ENCODE measurements at places on chromosomes 7 and 10. TPM values are rescaled to one million over a fixed set of nuclear protein-coding genes. Genes with fewer than 3 reads are reported as not detected.

The AGFG2 gene
- total RNA-seq = 43.0 TPM

The FKBP9 gene
- total RNA-seq = 0.33 TPM

- no peak for DNase-seq
These were observed 130.2 kb downstream of the GPR37 start for GRCh38 chr7:124635416-124635815.

GRCh38 chr10:109114579-109114978 is 808.7 kb downstream of the XPNPEP1 start:
- DNase-seq = no peak

The CYP2C8 gene
- total RNA-seq = not detected

The TMEM184A gene
- total RNA-seq = not detected

GRCh38 chr7:140122965-140123364 is 53.8 kb downstream of the KDM7A start:
- no peak for DNase-seq

DNA sequence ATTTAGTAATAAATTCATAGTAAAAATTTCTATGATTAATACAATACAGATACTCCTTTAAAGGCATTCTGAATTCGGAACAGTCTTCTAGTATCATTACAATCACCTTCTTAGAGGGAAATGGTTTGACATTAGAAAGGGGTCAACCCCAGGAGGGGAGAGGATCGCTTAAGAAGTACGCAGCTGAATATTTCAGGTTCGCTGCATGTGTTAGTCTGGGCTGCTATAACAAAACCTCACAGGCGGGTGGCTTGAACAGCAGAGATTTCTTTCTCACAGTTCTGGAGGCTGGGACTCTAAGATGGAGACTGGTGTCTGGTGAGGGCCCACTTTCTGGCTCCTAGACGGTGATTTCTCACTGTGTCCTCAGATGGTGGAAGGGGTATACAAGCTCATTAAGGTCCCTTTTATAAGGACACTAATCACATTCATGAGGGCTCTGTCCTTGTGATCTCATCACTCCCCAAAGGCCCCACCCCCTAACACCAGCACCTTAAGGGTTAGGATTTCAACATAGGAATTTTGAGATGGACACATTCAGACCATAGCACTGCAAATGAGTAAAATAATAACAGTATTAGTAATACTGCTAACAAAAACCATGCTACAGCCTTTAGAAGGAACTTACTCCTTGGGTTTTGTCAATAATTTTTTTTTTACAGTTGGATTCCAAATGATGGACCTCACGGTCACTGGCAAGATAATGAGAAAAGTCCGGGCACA is 34.0 kb downstream of the GNA12 start:
- DNase-seq = no peak

GRCh38 chr10:97497572-97498075 is 598 bp downstream of the MMS19 start:
- peak; percentile 83 for DNase-seq

GRCh38 chr10:94427166-94427565 is 24.8 kb downstream of the TBC1D12 start:
- DNase-seq = no peak

The ARMC3 gene
- total RNA-seq = not detected

GRCh38 chr10:52637592-52637991 is 135.0 kb downstream of the MBL2 start:
- DNase-seq = no peak

The CFAP69 gene
- total RNA-seq = not detected

The RBM20 gene
- not detected for total RNA-seq

The CARD11 gene
- total RNA-seq = 167 TPM

- no peak for DNase-seq
These were observed 32.5 kb upstream of the TNS3 start for GRCh38 chr7:47614450-47614849.

- no peak for DNase-seq
These were observed 97.0 kb upstream of the PDE1C start for GRCh38 chr7:32167256-32167655.

The GATAD1 gene
- total RNA-seq = 13.8 TPM

- DNase-seq = no peak
These were observed 257.8 kb downstream of the SNX10 start for GRCh38 chr7:26549281-26549944.

The NRAP gene
- not detected for total RNA-seq

DNA sequence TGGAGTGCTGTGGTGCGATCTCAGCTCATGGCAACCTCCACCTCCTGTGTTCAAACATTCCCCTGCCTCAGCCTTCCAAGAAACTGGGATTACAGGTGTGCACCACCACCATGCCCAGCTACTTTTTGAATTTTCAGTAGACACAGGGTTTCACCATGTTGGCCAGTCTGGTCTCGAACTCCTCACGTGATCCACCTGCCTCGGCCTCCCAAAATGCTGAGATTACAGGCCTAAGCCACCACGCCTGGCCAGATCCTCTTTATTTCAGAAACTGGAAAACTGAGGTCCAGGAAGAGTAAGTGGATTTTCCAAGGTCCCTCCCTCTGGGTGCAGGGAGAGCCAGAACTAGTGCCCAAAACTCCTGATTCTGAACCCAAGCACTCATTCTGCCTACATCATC is 413.1 kb upstream of the AUTS2 start:
- no peak for DNase-seq

GRCh38 chr10:130179640-130180039 is 43.4 kb downstream of the GLRX3 start:
- DNase-seq = peak; percentile 74

The SPDYE5 gene
- not detected for total RNA-seq

The COL1A2 gene
- 0.06 TPM for total RNA-seq

The KDM7A gene
- 12.5 TPM for total RNA-seq

DNA sequence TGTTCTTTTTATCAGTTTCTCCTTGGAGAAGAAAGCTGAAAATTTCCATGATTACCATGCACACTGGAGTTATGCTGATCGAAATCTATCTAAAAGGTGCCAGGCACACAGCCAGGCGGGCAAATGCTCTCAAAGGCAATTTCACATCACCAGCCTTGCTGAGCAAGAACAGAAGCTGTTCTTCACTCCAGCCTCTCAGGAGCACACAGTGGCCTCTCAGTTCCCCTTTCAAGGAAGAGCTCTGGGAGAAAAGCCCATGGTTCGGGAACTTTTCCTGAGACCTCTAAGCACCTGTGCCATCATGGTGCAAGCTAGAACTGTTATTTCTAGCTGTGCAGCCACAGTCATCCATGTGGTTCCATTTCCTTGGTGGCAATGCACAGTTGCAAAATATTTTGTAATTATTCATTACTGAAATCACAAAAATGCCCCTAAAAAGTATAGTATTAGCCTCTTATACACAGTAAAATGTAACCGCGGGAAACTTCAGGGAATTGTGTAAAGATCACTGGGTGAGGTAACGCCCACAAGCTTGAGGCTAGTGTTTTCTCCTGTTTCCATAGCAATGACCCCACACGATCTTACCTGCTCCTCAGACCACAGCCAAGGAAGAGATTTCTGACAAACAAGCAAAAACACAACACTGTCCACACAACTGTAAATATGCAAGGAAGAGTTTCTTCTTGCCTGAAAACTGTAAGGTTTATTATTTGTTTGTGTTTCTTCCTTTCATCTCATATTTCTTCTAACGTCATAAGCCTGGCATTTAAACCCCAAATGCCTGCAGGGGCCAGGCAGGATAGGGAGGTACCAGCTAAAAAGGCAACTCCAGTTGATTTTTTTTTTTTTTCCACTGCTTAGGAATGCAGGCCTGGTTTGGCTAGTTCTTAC is 121.2 kb downstream of the FAM107B start:
- peak; percentile 34 for DNase-seq

DNA sequence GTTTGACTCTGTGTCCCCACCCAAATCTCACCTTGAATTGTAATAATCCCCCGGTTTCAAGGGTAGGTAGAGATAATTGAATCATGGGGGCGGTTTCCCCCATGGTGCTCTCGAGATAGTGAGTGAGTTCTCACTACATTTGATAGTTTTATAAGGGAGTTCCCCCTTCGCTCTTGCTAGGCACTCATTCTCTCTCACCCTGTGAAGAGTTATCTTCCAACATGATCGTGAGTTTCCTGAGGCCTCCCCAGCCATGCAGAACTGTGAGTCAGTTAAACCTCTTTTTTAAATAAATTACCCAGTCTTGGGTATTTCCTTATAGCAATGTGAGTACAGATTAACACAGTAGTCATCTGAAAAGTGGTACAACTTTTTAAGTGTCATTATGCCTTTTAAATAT is 913.5 kb upstream of the LRRN3 start:
- DNase-seq = no peak

DNA sequence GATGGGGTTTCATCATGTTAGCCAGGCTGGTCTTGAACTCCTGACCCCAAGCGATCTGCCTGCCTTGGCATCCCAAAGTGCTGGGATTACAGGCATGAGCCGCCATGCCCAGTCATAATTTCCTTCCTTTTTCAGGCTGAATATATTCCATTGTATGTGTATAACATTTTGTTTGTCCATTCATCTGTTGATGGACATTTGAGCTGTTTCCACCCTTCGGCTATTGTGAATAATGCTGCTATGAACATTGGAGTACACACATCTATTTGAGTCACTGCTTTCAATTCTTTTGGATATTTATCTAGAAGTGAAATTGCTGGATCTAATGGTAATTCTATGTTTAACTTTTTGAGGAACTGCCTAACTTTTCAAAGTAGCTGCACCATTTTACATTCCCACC is 34.6 kb downstream of the TLX1 start:
- DNase-seq = no peak

DNA sequence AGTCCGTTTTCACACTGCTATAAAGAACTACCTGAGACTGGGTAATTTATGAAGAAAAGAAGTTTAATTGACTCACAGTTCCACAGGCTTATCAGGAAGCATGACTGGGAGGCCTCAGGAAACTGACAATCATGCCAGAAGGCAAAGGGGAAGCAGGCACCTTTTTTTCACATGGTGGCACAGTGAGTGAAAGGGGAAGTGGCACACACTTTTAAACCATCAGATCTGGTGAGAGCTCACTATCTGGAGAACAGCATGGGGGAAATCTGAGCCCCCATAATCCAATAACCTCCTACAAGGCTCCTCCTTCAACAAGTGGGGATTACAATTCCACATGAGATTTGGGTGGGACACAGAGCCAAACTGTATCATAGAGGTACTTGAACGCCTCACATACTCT is 30.0 kb downstream of the AGR3 start:
- no peak for DNase-seq

DNA sequence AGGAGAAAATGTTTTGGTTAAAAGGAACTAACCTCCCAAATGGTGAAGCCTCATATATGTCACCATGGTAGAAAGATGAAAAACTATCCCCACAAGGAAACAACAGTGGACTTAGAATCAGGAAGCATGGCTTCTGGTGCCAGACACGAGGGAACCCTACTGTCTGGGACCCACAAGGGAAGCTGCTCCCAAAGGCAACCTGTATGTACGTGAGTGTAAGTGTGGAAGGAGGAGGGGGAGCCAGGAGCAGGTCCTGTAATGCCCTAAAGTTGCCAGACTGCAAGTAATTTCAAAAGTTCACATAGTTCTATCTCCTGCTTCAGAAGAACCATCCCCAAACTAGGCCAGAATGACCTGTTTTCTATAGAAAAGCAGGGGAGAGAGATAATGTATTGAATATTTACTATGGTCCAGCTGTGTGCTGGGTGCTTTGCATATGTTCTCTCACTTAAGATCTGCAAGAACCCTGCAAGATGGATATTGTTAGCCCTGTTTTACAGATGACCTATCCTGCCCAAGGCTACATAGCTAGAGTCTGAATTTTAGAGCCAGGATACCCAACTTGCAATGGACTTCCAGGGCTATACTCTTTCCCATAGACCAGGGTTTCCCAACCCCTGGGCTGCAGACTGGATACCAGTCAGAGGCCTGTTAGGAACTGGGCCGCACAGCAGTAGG is 19.2 kb downstream of the DUSP5 start:
- no peak for DNase-seq

The ST8SIA6 gene
- 0.20 TPM for total RNA-seq

GRCh38 chr7:135234727-135235126 is 1.1 kb downstream of the STRA8 start:
- no peak for DNase-seq

The KIF11 gene
- 89.8 TPM for total RNA-seq

The HOXA9 gene
- not detected for total RNA-seq

DNA sequence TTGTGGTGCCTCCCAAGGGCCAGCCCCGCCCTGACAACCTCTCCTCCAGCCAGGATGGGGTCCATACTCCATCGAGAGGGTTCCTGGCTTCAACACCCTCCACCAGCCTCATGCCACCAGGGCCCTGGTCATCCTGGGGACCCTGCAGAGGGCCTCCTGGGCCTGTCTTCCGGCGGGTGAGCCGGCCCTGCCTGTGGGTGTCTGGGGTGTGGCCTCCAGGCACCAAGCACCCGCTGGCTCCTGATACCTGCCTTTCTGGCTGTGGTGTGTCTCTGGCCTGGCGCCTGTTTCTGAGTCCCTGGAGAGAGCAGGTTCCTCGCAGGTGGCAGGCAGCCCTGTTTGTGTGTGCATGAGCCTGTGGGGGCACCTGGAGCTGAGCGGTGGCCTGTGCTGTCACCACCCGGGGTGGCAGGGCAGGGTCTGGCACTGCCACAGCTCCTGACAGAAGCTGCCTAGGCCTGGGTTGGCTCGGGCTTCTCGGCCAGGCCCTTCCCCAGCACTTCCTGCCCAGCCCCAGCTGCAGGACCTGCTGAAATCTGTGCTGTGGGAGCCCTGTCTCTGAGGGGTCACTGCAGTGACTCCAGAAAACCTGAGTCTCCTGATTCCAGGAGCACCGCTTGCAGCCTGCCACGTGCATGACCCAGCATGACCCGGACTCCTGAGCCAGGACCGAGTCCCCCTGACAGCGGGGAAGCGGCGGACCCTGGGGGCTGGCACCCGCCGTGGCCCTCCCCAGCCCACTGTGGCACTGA is 18.4 kb downstream of the ADAM8 start:
- DNase-seq = peak; percentile 54

The OPN1SW gene
- not detected for total RNA-seq

The RPP38 gene
- total RNA-seq = 17.4 TPM

The AKR1D1 gene
- not detected for total RNA-seq

The ADAMTS14 gene
- total RNA-seq = not detected

DNA sequence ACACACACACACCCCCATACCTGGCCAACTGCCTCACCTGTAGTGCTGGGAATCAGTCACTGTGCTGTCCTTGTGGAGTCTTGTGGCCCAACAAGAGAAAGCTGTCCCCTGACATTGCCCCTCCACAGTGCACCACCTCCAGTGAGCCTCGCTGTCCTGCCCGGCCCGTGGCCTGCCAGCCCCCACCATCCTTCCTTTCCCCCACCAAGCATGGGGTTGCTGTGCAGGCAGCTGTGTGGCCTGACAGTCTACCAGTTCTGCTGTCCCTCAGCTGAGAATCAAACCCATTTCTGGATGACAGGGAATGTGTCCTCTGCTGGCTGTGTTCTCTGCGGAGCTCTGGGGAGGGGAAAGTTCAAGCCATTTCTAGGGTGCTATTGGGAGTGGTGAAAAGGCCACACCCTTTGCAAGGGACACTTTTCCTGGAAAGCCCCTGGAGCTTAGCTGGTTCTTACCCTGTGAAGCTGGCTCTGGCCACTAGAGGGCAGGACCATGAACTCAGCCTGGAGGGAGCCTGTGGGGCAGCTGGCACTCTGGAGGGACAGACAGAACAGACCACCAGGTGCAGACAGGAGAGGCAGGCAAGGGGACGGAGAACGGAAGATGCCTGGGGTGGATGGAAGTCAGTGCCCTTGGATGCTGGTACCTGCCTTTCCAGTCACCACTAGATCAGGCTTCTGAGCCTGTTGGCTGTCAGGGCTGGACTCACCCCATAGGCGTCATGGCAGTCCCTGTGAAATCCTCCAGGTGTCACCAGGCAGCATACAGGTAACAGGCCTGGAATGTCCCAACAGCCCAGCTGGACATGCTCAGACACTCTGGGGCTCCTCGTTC is 10.5 kb upstream of the MTPAP start:
- peak; percentile 66 for DNase-seq

GRCh38 chr10:104773105-104773504 is 132.0 kb downstream of the SORCS3 start:
- no peak for DNase-seq

Data from activated CD4-positive, alpha-beta T cell treated with anti-CD3 and anti-CD28 coated beads, Interleukin-2, amount 10 ng/mL, durations not matched to agents 7 days and 5 days (primary cell).